ENCODE measurements at places on chromosomes 12 and 14. TPM values are rescaled to one million over a fixed set of nuclear protein-coding genes. Genes with fewer than 3 reads are reported as not detected.

DNA sequence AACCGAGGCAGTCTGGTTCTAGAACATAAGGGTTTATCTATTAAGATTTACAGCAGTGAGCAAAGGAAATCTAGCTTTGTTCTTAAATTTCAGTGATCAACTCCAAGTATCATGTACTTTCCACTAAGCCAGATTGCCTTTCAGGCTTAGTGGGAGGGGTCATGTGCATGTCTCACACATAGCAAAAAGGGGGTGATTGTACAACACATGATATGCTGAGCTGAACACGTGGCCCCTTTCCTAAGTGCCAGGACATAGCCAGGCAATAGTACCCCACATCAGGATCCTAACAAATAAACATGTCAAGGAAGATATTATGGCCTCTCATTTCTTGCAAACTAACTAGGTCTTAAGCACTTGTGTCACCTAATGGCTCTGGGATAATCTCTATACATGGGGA lies 347.2 kb downstream of the C12orf75 start:
- no peak for DNase-seq
- H3K27me3 ChIP-seq, result no peaks in the 10 kb centered on the region
- H3K36me3 ChIP-seq, result peaks cover 4% of the 10 kb centered on the region
- no peak overlapping the region for H3K4me3 ChIP-seq
- H3K27ac ChIP-seq, result no peak overlapping the region
- H3K4me1 ChIP-seq, result no peaks in the 10 kb centered on the region

DNA sequence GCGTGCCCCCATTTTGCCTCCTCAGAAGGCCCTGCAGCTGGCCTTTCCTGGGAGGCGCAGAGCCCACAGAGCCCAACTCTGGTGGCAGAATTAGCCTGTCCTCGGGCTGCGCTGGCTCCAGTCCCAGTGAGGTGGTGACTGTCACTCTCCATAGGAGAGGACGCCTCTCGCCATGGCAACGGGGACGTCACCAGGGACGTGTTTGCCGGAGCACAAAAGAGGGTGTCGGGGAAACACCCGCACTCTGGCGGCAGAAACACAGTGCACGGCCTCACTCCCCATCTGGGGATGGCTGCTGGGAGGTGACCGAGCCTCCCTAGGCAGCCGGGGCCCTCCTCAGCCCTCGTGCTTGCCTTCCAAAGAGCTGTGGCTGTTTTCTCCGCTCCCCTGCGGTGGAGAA lies 50.2 kb upstream of the NCOR2 start:
- H3K27me3 ChIP-seq, result peaks cover 6% of the 10 kb centered on the region
- no peak overlapping the region for H3K27ac ChIP-seq
- no peak overlapping the region for H3K4me3 ChIP-seq

DNA sequence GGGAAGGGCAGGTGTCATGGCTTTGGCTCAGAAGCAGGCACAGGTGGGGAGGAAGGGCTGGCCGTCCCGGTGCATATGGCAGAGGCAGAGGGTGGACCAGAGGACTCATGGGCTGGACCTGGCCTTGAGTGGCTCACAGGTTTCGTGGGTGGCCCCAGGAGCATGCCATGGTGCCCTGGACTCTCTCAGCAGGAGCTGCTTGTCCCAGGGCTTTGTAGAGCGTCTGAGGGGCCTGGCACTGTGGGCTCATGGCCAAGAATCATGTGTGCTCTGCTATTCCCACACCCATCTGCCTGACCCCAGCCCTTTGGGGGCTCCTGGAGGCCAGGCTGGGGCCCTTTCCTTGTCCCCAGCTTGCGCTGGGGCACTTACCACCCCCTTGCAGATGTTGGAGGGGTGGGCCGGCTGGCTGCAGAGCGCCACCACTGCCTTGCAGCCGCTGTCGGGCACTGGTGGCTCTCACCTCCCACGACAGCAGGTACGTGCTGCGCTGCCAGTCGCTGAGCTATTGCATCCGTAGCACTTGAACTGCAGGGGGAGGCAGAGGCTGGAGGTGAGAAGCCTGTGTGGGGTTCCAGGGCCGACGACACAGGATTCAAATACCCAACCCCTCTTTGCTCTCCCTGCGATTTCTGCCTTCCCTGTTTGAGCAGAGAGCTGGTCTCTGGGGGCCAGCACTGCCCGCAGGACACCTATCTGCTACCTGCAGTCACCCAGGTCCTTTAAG lies 187.4 kb upstream of the PRMT8 start:
- DNase-seq, result no peak
- H3K27me3 ChIP-seq, result peaks cover 26% of the 10 kb centered on the region
- H3K27ac ChIP-seq, result peak overlapping the region; percentile 19
- no peaks in the 10 kb centered on the region for H3K36me3 ChIP-seq

- H3K4me3 ChIP-seq, result no peak overlapping the region
- DNase-seq, result no peak
- no peaks in the 10 kb centered on the region for H3K4me1 ChIP-seq
- H3K27ac ChIP-seq, result no peak overlapping the region
These were observed 151.5 kb upstream of the MGAT4C start for GRCh38 chr12:86407620-86408208.

Gene ADAM21
- total RNA-seq, result not detected
